ENCODE measurements at places on chromosomes 6 and 20.

- no peak for DNase-seq
These were observed 45.2 kb downstream of the OSTM1 start for GRCh38 chr6:108029226-108029921.

DNA sequence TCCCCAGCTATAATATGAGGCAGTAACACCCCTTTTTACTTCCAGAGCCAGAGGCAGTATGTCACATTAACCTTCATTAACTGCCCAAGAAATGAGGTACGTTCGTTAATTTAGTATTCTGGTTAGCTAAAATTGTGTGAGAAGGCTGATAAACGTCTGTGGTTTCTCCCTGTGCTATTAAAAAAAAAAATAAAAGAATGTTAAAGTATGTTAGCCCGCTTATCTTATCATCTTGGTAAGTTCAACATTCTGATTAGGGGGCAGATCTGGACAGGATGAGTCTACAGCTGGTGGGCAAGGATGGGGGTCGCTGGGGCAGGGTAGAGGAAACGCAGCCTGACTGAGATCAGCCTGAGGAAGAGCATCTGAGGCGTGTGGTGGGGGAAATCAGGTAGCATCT lies 154.0 kb downstream of the PRL start:
- DNase-seq, result no peak

GRCh38 chr20:34560141-34560523 lies 1.6 kb downstream of the MAP1LC3A start:
- no peak for DNase-seq

DNA sequence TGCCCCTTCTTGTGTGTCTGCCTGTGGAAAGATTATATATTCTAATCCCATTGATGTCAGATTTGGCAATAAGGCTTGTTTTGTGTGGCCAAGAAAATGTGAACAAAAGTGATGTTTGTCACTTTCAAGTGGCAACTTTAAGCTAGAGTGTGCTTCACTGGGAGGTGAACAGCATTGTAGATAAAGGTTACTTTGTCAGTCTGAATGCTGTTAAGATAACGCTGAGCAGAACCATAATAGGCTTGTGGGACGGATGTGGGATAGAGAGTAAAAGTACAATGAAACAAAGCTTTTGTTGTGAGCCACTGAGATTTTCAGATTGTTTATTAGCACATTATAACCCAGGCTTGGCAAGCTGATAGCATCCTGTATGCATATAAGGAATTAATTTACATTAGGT lies 303.8 kb upstream of the MAN1A1 start:
- no peak for DNase-seq

DNA sequence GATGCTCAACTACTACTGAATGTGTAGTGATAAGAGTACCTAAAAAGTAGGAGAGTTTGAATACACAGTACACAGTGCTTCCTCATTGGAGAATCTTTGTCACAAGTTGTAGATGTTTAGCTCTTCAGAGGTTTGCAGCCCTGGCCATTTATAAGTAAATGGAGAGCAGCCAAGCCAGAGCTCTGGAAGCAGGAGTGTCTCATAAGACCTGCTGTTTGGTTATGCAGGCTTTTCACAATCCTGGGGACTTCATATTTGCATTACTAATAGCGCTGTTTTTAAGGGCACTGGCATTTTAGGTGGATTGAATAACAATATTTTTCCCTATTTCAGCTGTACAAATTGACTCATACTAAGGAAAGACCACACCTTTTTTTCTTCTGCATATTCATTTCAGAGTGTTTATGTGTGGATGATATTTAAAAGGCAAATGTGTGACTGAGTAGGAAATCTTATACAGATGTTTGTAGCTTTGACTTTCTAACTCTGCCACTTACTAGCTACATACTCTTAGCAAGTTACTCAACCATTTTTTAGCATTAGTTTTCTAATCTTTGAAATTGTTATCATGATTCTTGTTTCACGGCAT lies 730.5 kb upstream of the MAP3K7 start:
- no peak for DNase-seq

- DNase-seq, result peak; percentile 79
These were observed 179.8 kb downstream of the HAO1 start for GRCh38 chr20:7760247-7761031.

- no peak for DNase-seq
These were observed 50.1 kb upstream of the SMIM29 start for GRCh38 chr6:34298941-34299340.

Data from fibroblast of the aortic adventitia (primary cell).